Activated naive CD4-positive, alpha-beta T cell treated with anti-CD3 and anti-CD28 coated beads for 36 hours (primary cell): ENCODE measurements at places on chromosomes 2 and 18. TPM values are rescaled to one million over a fixed set of nuclear protein-coding genes. Genes with fewer than 3 reads are reported as not detected.
A peak's percentile ranks its signal among the peaks of the same experiment; 100 is the strongest.

GRCh38 chr2:153474407-153474806 is 4.2 kb downstream of the RPRM start:
- no peak for DNase-seq

- no peak for DNase-seq
Measured at GRCh38 chr18:28208712-28209265, 31.9 kb upstream of the CDH2 start.

DNA sequence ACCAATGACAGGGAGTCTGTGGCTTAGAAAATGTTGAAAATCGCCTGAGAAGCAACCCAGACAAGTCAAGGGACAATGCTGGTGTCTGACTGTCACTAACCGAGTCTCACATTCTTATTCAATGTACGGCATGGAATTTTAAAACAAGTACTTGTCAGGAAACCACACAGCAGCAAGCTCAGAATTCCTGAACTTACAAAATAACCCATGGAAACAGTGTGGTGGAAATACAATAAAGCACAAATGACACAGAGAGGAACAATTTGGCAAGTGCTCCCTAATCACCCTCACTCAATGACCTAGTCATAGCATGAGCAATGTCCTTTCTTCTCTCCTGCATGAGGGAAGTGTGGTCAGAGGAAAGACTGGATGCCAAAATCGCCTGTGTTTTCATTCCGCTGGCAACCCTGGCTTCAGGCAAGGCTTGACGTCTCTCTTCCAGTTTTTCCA is 154.0 kb downstream of the SATB2 start:
- DNase-seq, result no peak

DNA sequence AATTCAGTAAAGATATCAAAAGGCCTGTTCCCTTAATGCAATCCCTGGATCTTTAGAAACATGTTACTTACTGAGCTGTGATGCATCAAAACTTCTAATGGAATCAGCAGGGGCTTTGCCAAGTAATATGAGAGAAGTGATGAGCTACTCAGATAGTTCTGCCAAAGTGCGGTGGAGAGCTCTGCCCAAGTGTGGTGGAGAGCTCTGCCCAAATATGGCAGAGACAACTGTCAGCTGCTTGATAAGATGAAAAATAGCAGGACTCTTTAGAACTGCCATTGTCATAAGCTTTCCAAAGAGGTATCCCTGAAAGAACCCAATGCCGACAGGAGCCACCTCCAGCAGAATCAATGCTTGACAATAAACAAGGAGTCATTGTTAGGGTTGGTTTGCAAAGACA is 167.9 kb upstream of the SLC39A10 start:
- no peak for DNase-seq

DNA sequence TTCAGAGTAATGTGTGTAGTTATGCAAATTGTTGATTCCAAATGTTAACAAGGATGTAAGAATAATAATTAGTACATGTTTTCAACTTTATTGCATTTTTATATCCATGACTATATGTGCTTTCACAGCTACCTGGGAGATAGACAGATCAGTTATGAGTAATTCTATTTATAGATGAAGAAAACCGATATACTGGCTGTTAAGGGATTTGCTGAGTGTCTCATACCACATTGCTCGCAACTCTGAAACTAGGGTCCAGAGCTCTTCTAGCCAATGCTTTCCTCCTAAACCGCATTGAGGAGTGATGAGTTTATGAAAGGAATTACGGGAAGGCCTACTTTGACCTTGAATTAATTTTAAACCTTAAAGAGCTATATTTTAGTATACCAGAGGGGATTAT is 202.3 kb downstream of the MYO3B start:
- DNase-seq, result no peak

- no peak for DNase-seq
Measured at GRCh38 chr2:39516347-39517101, 79.4 kb upstream of the MAP4K3 start.

DNA sequence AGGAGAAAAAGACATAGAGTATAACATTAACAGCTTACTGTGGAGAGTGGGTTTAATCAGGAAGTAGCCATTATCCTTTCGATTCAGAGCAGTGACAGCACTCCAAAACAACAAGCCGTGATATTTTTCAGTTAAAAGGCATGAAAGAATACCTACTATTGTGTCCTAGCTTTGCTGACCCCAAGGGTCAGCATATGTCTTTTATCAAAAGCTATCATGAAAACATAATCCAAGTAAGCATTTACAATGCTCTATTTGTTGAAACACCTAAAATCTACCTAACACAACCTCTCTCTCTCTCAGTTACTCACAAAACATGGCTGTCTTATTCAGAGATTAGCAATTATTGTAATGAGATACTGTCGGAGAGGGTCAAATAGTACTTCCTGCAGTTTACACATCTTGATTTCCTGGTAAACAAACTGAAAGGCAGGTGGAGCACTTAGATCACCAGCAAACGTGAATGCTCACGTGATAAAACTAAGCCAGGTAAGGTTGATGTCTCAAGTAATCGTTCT is 100.0 kb downstream of the BAZ2B start:
- peak; percentile 23 for DNase-seq

DNA sequence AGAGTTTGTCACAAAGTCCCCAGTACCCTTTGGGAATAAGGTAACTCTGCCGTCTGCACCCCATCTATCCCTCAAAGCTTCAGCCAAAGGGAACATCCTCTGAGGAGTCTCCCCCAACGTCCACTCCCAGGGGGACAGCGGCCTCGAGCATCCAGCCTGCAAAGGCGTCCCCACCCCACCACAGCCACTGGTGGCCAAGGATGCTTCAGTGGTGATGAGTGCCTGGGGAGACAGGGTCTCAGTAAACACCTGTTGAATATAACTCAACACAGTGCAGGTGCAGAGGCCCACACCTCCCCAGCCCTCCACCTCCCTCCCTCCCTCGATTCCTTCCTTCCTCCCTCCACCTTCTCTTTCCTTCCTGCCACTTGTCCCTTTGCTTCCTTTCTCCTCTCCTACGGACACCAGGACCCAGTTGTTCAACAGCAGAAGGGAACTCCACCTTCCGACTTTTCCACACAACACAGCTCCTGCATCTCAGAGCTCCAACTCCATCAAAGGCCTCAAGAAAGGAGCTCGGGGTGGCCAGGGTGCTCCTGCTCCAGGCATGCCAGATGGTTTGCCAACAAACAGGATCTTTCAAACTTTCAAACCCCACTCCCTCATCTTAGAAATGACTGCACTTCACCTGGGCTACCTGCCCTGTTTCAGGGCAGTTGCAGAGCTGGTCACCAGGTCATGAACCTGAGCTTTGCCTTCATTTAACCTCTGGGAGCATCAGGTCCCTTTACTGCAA is 87.8 kb upstream of the SNTG2 start:
- no peak for DNase-seq

DNA sequence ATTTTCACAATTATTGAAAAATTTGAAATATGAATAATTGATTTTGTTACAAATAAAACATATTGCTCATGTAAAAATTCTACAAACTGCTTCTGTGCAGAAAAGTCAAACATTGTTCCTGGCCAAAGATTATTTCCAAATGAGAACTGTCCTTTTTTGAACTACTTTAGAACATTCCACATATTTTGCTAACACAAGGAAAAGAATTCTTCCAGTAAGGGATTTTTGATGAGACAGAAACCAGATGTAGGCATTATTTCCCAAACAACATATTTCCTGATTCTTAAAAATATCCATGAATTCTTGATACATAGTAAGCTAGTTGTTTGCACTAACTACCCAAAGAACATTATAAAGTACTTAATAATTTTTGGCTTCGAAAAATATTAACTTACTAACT is 715.2 kb downstream of the CCDC85A start:
- no peak for DNase-seq

DNA sequence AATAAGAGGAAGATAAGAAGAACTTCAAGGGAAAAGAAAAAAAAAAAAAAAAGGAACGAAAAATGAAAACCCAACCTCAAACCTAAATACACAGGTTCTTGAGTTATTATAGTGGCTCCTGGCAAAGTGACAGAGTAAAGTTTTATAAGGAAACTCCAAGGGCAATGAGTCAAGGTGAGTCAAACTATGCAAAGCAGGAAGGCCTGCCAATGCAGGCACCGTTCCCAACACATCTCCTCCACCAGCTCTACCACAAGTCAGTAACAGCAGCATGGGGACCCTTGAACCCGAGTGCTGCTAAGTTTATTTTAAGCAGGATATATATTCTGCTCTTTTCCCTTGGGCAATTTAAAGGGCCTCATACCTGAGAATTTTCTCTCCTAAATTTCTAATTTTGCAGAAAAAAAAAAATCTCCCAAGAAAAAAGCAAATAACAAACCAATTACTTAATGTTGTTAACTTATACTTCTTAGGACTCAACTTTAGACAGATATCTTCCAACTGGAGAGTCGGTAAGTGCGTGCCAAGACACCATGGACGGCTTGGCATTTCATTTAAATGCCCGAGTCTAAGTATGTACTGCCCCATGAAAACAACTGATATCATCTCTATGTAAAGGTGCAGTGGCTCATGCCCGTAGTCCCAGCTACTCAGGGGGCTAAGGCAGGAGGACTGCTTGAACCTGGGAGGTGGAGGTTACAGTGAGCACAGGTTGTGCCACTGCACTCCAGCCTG is 75.7 kb upstream of the TFCP2L1 start:
- no peak for DNase-seq

- no peak for DNase-seq
Measured at GRCh38 chr2:241228860-241229516, 40.5 kb downstream of the ANO7 start.

The PDE1A gene
- total RNA-seq, result not detected

The MEP1B gene
- total RNA-seq, result not detected

The STK17B gene
- 141 TPM for total RNA-seq

The NEU4 gene
- total RNA-seq, result not detected

The KLHL29 gene
- total RNA-seq, result 2.4 TPM

The UGT1A3 gene
- total RNA-seq, result not detected

The TCF7L1 gene
- total RNA-seq, result 0.07 TPM

The RND3 gene
- not detected for total RNA-seq
